ENCODE measurements at places on chromosomes 1 and 21.

DNA sequence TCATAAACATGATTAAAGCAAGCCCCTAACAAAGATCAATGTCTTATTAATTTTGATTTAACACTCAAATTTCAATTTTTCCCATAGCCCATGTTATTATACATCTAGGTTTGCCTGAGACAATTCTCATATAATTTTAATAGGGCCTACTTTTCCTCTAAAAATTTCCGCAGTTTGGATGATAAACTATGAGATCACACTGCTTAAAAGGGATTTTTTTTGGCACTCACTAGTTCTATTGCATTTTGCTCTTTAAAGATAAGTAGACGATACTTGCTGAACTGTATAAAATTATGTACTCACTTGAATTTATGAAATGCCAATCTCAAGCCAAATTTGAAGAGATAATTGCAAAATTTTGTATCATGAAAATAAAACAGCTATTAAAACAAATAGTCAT, 480.4 kb upstream of the ZRANB2 start:
- no peak for DNase-seq

- DNase-seq, result no peak
Observed at GRCh38 chr1:3033040-3033789, 11.9 kb downstream of the ACTRT2 start.

- no peak for DNase-seq
Observed at GRCh38 chr1:219152751-219153150, 20.9 kb upstream of the LYPLAL1 start.

DNA sequence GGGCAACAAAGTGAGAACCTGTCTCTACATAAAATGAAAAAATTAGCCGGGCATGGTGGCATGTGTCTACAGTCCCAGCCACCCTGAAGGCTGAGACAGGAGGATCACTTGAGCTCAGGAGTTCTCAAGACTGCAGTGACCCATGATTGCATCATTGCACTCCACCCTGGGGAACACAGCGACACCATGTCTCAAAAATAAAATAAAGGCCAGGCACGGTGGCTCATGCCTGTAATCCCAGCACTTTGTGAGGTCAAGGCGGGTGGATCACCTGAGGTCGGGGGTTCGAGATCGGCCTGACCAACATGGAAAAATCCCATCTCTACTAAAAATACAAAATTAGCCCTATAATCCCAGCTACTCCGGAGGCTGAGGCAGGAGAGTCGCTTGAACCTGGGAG, 20.1 kb downstream of the ANKRD13C start:
- DNase-seq, result no peak

DNA sequence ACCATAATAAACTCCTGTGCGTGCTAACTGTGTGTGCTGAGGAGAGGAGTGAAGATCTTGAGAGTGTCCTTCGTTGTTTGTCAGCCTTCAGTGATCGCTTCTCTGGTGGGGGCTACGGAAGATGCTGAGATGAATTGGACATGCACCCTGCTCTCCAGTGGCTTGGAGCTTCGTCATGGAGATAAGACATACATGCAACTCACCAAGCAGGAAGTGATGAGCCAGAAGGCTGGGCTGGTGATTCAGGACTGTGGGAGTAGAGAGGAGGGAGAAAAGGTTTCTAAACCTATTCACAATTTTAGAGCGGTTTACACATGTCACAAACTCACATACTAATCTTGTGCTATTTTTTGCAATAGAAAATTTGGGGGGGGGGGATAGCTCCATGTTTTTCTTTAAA, 128.9 kb upstream of the ADAR start:
- DNase-seq, result no peak

GRCh38 chr1:231632119-231632518, 5.5 kb downstream of the DISC1 start:
- no peak for DNase-seq

- no peak for DNase-seq
Observed at GRCh38 chr1:183227422-183228346, 41.6 kb downstream of the LAMC2 start.

- no peak for DNase-seq
Observed at GRCh38 chr1:12201352-12202189, 28.3 kb upstream of the VPS13D start.

- DNase-seq, result no peak
Observed at GRCh38 chr1:221078260-221078965, 199.2 kb downstream of the HLX start.

GRCh38 chr1:247332623-247333361, 1.1 kb upstream of the ZNF496 start:
- DNase-seq, result no peak

DNA sequence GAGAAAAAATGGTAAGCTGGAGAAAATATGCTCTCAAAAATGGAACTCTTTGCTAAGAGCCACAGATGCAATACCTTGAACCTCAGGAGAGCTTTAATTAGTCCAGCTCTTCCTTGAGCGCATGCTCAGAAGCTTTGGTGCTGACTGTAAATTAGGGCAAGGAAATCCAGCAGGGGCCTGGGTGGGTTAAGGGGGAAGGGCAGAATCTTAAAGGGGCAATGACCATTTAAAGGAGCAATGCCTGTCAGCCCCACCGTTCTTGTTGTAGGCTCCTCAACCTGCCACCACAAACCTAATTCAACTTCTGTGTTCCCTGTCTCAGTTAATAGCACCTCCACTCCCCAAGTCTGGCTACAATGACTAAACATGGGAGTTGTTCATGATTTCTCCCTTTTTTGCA, 6.8 kb upstream of the SLC22A15 start:
- no peak for DNase-seq

DNA sequence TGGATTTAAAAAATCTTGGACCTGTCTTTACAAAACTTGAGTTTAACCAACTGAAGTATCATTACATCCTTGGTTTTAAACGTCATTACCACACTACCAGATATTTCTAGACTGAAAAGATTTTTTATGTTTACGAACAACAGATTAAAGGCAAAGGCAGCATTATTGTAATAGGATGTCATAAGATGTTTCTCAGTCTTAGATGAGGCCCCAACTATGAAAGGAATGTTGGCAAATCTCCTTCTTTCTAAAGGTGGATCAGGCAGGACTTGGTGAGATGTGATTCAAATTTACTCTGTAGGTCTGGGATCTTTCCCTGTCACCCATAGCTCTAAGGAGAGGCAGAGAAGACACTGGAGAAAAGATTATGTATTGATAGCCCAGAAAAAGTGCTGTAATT, 417.9 kb downstream of the PTBP2 start:
- no peak for DNase-seq

GRCh38 chr1:85325920-85326319, 49.5 kb upstream of the BCL10 start:
- DNase-seq, result no peak

GRCh38 chr1:33459691-33460090, 12.8 kb upstream of the ZSCAN20 start:
- no peak for DNase-seq

DNA sequence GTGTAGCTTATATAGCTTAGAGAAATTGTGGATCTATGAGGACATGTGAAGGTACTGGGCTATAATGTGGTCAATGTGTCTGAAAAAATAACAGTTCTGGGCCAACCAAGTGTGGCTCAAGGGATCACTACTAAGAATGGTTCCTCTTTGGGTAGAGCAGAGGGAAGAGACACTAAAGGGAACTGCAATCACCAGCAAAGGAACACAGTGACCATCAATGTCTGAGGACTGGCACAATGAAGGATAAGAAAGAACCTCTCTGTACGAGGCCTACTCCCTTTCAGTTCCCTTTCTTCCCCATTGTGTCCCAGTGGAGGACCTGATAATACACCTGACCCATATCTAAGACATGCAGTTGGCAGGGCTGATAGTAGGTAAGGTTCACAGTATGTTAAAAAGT, 89.9 kb upstream of the JAK1 start:
- DNase-seq, result no peak
